Muscle of leg (tissue), 16 donors: ENCODE measurements at places on chromosomes 6 and 20. TPM values are rescaled to one million over a fixed set of nuclear protein-coding genes. Genes with fewer than 3 reads are reported as not detected.

The SLC17A5 gene
- total RNA-seq: 21.9 TPM

DNA sequence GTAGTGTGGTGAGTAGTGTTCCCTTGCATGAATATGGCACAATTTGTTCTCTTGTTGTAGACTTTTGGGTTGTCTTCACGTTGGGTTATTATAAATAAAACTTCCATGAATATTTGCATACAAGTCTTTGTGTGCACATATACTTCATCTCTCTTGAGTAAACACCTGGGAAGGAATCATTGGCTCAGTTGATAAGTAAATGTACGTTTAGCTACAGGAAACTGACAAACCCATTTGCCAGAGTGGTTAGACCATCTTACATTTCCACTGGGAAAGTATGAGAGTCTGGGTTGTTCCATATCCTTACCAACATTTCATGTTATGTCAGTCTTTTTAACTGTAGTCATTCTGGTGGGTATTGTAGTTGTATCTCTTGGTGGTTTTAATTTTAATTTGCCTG lies 119.2 kb downstream of the SLX4IP start:
- H3K4me1 ChIP-seq: peaks cover 12% of the 10 kb centered on the region
- no peak for DNase-seq
- H3K4me3 ChIP-seq: no peak overlapping the region
- no peaks in the 10 kb centered on the region for H3K27me3 ChIP-seq

GRCh38 chr20:32479012-32479411 lies 106.1 kb downstream of the NOL4L start:
- peaks cover 9% of the 10 kb centered on the region for H3K36me3 ChIP-seq
- H3K4me1 ChIP-seq: peaks cover 84% of the 10 kb centered on the region
- no peak overlapping the region for H3K4me3 ChIP-seq
- DNase-seq: no peak
- no peak overlapping the region for H3K27ac ChIP-seq

DNA sequence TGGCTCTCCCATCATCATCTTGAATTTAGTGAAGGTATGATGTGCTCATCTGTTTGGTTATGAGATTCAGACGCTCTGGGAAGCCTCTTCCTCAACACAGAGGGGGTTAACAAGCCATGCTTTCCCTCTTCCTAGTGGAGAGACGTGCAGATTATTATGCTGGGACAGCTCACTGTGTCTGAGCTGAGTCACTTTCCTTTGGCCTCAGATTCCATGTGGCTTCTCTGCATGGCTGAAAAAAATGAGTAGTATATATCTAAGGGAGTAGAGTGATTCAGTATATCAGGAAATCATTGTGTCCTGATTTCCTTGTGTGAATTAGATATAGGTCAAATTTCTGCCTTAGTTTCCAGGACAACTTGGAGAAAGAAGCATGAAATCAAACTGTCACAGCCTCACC lies 52.6 kb downstream of the FIG4 start:
- H3K36me3 ChIP-seq: peaks cover 6% of the 10 kb centered on the region
- H3K4me3 ChIP-seq: no peak overlapping the region
- no peaks in the 10 kb centered on the region for H3K27me3 ChIP-seq
- DNase-seq: no peak
